Vagina (tissue), 2 donors: ENCODE measurements at places on chromosomes 6 and 20. TPM values are rescaled to one million over a fixed set of nuclear protein-coding genes. Genes with fewer than 3 reads are reported as not detected.
A peak's percentile ranks its signal among the peaks of the same experiment; 100 is the strongest.

NOL7 gene
- total RNA-seq: 67.0 TPM

DNA sequence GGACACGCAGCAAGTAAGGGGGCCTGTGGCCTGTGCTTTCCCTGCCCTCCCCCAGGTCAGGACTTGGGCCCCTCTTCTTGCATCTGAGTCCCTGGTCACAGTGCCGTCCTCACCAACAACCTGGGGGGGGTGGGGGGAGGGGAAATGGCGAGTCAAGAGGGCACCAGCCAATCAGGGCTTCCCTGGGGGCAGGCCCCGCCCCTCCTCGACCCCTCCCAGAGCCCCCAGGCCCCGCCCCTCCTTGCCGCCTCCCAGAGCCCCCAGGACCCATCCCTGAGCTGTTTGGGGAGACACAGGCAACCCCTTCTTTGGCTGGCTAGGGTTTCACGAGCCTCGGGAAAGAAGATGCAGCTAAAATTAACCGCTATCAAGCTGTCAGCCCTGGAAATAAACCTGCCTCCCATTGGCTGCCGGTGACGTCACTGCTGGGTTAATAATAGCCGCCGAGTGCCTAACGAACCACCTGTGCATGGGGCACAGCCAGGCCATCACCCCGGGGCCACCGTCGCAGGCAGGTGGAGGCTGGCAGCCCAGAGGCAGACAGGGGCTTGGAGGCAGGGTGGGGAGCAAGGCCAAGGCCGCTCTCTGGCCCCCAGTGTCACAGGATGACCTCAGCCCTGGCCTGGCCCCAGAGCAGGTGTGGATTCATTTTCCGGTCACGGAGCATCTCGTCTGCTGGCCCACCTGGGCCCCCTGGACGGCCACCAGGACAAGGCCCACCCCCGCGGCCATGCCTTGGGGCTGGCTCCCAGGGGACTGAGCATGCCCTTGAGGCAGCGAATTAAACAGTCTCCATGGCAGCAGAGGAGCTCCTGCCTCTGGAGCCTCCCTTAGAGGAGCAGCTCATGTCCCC is 3.2 kb upstream of the EEF1A2 start:
- peaks cover 20% of the 10 kb centered on the region for H3K27me3 ChIP-seq
- no peaks in the 10 kb centered on the region for H3K36me3 ChIP-seq
- no peak overlapping the region for H3K27ac ChIP-seq
- H3K4me3 ChIP-seq: no peak overlapping the region
- H3K4me1 ChIP-seq: peaks cover 18% of the 10 kb centered on the region

DNA sequence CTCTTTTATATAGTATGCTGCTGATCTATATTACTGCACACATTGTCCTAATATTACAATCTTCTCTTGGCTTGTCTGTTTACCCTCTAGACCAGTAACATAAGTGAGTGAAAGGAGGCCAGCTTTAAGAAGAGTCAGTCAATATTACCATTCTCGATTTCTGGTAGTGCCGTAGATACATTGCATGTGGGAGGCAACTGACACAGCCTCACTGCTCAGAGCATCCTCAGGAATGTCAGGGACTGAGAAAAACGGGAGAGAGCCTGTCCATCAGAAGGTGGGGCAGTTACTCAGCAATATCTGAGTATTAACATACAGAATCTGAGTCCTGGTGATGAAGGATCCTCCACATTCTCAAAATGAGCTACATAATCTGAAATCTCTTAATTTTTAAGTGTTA is 259.9 kb downstream of the GJA1 start:
- H3K4me1 ChIP-seq: peaks cover 17% of the 10 kb centered on the region
- no peaks in the 10 kb centered on the region for H3K27me3 ChIP-seq
- no peak overlapping the region for H3K4me3 ChIP-seq
- H3K27ac ChIP-seq: no peak overlapping the region

- no peaks in the 10 kb centered on the region for H3K27me3 ChIP-seq
- H3K27ac ChIP-seq: no peak overlapping the region
- no peaks in the 10 kb centered on the region for H3K4me1 ChIP-seq
- H3K36me3 ChIP-seq: no peaks in the 10 kb centered on the region
These were observed 467.4 kb upstream of the ID4 start for GRCh38 chr6:19369785-19370184.

GPLD1 gene
- total RNA-seq: 15.7 TPM

SRMS gene
- total RNA-seq: not detected

DNA sequence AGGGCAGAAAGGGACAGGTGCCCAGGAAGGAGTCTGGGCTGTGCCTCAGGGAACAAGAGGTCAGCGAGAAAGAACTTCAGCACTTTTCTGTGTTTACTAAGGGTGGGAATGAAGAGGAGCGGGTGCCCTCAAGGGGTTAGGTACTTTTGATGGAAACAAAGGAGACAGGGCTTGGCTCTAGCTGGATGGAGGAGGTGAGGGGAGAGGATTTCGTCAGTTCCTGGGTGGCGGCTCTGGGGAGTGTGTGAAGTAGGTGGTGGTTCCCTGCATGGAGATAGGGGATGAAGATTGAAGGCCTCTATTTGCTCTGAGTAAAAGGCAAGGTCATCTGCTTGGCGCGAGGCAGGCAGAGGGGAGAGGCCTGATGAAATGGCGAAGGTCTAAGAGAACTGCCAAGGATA is 40.0 kb upstream of the ANKRD60 start:
- H3K36me3 ChIP-seq: no peaks in the 10 kb centered on the region
- no peak overlapping the region for H3K27ac ChIP-seq
- no peak overlapping the region for H3K4me3 ChIP-seq
- no peak for DNase-seq
- no peaks in the 10 kb centered on the region for H3K4me1 ChIP-seq
- H3K27me3 ChIP-seq: no peaks in the 10 kb centered on the region

BTNL2 gene
- not detected for total RNA-seq

- no peak for DNase-seq
- no peak overlapping the region for H3K4me3 ChIP-seq
- H3K4me1 ChIP-seq: no peaks in the 10 kb centered on the region
- no peaks in the 10 kb centered on the region for H3K27me3 ChIP-seq
- no peak overlapping the region for H3K27ac ChIP-seq
These were observed 311.4 kb downstream of the TAF4 start for GRCh38 chr20:61753987-61754956.

SASH1 gene
- 86.4 TPM for total RNA-seq

BIRC7 gene
- total RNA-seq: 2.7 TPM

DNA sequence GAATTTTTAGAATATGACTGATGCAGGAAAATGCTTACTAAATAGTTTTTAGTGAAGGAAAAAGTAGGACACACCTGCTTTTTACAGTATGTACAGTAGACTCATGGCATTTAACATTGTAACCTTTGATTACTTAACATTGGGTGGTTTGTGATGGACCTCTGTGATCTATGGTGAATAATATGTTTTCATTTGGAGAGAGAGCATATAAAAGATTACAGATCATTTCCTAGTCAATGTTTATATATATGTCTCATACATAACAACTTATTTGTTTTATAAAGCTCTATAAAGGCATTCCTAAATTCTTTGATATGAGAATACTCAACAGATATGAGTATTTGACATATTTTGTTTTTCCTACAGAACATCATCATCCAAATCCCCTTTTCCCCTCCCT is 129.3 kb upstream of the PDE7B start:
- DNase-seq: no peak
- H3K4me3 ChIP-seq: no peak overlapping the region
- H3K36me3 ChIP-seq: no peaks in the 10 kb centered on the region

- no peaks in the 10 kb centered on the region for H3K4me1 ChIP-seq
- H3K27me3 ChIP-seq: no peaks in the 10 kb centered on the region
- H3K27ac ChIP-seq: no peak overlapping the region
- H3K4me3 ChIP-seq: no peak overlapping the region
These were observed 628.0 kb upstream of the NRSN1 start for GRCh38 chr6:23498013-23498412.

GRCh38 chr6:52415917-52416628 is 4.1 kb upstream of the EFHC1 start:
- no peak overlapping the region for H3K27ac ChIP-seq
- H3K4me1 ChIP-seq: peaks cover 24% of the 10 kb centered on the region
- no peak for DNase-seq
- H3K36me3 ChIP-seq: no peaks in the 10 kb centered on the region
- H3K4me3 ChIP-seq: no peak overlapping the region

DNA sequence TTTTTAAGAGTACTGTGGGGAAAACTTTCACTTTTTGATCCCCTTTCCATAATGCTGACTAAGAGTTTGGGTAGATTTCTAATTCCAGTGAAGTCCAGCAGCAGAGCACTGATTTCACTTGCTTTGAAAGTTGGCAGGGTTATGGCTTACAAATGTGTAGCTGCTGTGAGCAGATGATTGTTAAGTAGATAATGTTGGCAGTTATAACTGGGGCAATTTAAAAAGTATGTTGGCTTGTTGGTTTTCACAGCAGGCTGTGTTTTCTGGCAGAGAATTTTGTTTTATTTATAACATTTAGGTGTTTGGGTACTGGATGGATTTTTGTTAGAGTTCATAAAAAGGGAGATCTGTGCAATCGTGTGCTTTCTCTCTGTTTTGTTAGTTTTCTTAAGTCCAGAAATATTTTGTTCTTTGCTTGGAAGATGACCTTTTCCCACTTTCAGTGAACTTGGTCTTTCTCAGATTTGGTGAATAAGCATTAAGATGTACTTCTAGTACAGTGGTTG is 31.4 kb downstream of the AFDN start:
- no peaks in the 10 kb centered on the region for H3K27me3 ChIP-seq
- no peak for DNase-seq
- peaks cover 42% of the 10 kb centered on the region for H3K4me1 ChIP-seq
- no peak overlapping the region for H3K27ac ChIP-seq
- H3K4me3 ChIP-seq: no peak overlapping the region

DNA sequence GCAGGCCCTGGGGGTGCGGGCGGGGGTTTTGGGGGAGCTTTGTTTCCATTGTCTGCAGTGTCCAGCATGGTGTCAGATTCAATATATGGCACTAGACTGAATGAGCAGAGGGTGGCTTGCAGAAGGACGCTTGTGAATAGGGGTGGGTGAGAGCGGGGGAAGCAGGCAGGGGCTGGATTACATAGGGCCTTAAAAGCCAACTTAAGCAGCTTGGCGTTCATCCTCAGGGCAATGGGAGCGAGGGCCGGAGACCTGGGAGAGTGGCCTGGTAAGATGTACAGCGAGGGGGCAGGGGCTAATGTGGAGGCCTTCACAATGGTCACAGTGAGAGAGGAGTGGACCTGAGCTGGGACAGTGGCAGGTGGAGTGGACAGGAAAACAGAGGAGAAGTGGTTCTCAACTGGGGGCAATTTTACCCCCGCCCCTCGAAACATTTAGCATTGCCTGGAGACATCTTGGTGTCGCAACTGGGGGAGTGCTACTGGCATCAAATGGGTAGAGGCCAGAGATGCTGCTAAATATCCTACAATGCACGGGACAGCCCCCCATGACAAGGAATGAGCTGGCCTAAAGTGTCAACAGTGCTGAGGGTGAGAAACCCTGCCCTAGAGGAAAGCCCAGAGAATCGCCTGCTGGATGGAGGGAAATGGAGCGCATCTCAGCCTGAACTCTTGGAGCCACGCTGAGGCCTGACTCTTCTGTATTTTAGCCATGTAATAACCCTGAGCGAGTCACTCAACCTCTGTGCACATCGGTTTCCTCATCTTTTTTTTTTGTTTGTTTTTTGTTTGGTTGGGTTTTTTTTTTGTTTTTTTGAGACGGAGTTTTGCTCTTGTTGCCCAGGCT is 15.1 kb upstream of the BAK1 start:
- no peaks in the 10 kb centered on the region for H3K36me3 ChIP-seq
- no peak for DNase-seq
- H3K27ac ChIP-seq: no peak overlapping the region
- peaks cover 21% of the 10 kb centered on the region for H3K4me1 ChIP-seq
- H3K27me3 ChIP-seq: no peaks in the 10 kb centered on the region

- H3K36me3 ChIP-seq: no peaks in the 10 kb centered on the region
- peaks cover 15% of the 10 kb centered on the region for H3K4me1 ChIP-seq
- H3K27ac ChIP-seq: no peak overlapping the region
- H3K27me3 ChIP-seq: no peaks in the 10 kb centered on the region
- H3K4me3 ChIP-seq: no peak overlapping the region
These were observed 37.2 kb downstream of the HM13 start for GRCh38 chr20:31551163-31552081.

PRPH2 gene
- not detected for total RNA-seq

DNA sequence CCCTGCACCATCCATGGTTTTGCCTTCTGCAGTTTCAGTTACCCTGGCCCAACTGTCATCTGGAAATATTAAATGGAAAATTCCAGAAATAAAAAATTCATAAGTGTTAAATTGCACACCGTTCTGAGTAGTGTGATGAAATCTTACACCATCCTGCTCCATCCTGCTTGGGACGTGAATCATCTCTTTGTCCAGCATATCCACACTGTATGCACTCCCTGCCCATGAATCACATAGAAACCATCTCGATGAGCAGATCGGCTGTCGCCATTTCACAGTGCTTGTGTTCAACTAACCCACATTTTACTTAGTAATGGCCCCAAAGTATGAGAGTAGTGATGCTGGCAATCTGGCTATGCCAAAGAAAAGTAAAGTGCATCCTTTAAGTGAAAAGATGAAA is 105.9 kb upstream of the ID4 start:
- H3K4me3 ChIP-seq: no peak overlapping the region
- no peak for DNase-seq
- no peak overlapping the region for H3K27ac ChIP-seq
- H3K4me1 ChIP-seq: no peaks in the 10 kb centered on the region
- no peaks in the 10 kb centered on the region for H3K36me3 ChIP-seq

- H3K4me1 ChIP-seq: peaks cover 18% of the 10 kb centered on the region
- no peaks in the 10 kb centered on the region for H3K36me3 ChIP-seq
- H3K27me3 ChIP-seq: no peaks in the 10 kb centered on the region
- DNase-seq: peak; percentile 49
- H3K27ac ChIP-seq: no peak overlapping the region
- no peak overlapping the region for H3K4me3 ChIP-seq
These were observed 6.1 kb downstream of the IRF4 start for GRCh38 chr6:397604-398003.

GRCh38 chr20:59403962-59404314 is 103.5 kb downstream of the EDN3 start:
- peaks cover 20% of the 10 kb centered on the region for H3K4me1 ChIP-seq
- H3K27me3 ChIP-seq: no peaks in the 10 kb centered on the region
- no peak overlapping the region for H3K27ac ChIP-seq
- no peaks in the 10 kb centered on the region for H3K36me3 ChIP-seq

DNA sequence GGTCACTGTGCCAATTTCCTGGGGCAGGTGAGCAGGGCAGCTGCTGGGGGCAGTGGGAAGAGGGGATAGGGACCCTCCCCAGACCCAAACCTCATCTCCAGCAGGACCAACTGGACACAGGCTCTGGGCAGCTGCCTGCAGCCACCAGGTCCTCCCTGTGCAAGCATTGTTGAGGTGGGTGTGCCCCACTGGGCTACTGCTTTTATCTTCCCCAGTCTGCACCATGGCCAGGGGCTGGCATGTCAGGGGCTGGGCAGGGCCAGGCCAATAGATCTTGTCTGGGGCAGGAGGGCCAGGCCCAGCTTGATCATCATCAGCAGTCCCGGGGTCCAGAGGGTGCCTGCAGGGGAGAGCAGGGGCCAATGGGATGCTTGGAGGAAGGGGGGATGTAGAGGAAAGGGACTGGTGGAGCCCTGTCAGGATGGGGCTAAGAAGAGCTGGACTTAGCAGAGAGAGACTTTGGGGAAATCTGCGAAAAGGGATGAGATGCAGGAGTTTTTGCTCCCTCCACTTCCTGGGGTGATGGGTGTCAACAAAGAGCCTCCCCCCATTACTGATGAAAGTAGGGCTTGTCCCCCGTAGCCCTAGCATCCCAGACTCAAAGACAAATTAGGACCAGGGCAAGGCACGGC is 5.7 kb downstream of the EBF4 start:
- peaks cover 17% of the 10 kb centered on the region for H3K4me1 ChIP-seq
- DNase-seq: peak; percentile 81
- H3K27ac ChIP-seq: no peak overlapping the region
- no peaks in the 10 kb centered on the region for H3K36me3 ChIP-seq
